ENCODE measurements at places on chromosomes 7 and 10. TPM values are rescaled to one million over a fixed set of nuclear protein-coding genes. Genes with fewer than 3 reads are reported as not detected.

The SMO gene
- polyA plus RNA-seq, result 11.9 TPM

The TRPV6 gene
- polyA plus RNA-seq, result 2.6 TPM

The ECHDC3 gene
- polyA plus RNA-seq, result 32.5 TPM

The CYTH3 gene
- 49.3 TPM for polyA plus RNA-seq

The OPN4 gene
- polyA plus RNA-seq, result not detected

The TET1 gene
- polyA plus RNA-seq, result 0.40 TPM

The FEZF1 gene
- 9.8 TPM for polyA plus RNA-seq

The LRRN3 gene
- polyA plus RNA-seq, result 9.3 TPM

The AKR1C3 gene
- polyA plus RNA-seq, result 21.2 TPM

The CALML5 gene
- not detected for polyA plus RNA-seq

The NCOA4 gene
- polyA plus RNA-seq, result 90.8 TPM

The IDI2 gene
- polyA plus RNA-seq, result 0.79 TPM

The SRRM3 gene
- 8.3 TPM for polyA plus RNA-seq

The SYT15 gene
- 2.1 TPM for polyA plus RNA-seq

The ABCB1 gene
- polyA plus RNA-seq, result 6.5 TPM

The TACC2 gene
- polyA plus RNA-seq, result 18.0 TPM

The MUC12 gene
- 5.3 TPM for polyA plus RNA-seq

The PRKAG2 gene
- polyA plus RNA-seq, result 28.6 TPM

The STOX1 gene
- polyA plus RNA-seq, result 3.2 TPM
